ENCODE measurements at places on chromosomes 3 and 15.

DNA sequence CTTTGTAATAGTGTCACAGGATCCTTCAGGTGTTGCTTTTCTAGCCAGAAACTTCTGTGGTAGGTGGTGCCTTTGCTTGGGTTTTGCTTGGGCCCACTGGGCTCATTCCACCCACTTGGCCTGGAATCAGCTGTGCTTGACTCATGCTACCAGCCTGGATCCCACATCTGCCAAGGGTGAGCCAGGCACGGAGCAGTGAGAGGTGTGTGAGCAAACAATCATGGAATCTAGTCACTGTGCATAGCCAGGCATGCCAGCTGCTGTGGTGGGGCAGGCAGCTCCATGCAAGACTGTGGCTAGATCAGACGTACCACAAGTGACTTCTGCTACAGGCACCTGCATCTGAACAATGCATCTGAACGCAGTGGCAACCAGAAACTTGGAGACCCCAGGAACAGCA is 275.9 kb downstream of the UBE2E2 start:
- DNase-seq = no peak

GRCh38 chr15:27681038-27681437 is 418.1 kb downstream of the OCA2 start:
- DNase-seq = no peak

GRCh38 chr15:80825361-80826030 is 46.3 kb downstream of the CEMIP start:
- no peak for DNase-seq

DNA sequence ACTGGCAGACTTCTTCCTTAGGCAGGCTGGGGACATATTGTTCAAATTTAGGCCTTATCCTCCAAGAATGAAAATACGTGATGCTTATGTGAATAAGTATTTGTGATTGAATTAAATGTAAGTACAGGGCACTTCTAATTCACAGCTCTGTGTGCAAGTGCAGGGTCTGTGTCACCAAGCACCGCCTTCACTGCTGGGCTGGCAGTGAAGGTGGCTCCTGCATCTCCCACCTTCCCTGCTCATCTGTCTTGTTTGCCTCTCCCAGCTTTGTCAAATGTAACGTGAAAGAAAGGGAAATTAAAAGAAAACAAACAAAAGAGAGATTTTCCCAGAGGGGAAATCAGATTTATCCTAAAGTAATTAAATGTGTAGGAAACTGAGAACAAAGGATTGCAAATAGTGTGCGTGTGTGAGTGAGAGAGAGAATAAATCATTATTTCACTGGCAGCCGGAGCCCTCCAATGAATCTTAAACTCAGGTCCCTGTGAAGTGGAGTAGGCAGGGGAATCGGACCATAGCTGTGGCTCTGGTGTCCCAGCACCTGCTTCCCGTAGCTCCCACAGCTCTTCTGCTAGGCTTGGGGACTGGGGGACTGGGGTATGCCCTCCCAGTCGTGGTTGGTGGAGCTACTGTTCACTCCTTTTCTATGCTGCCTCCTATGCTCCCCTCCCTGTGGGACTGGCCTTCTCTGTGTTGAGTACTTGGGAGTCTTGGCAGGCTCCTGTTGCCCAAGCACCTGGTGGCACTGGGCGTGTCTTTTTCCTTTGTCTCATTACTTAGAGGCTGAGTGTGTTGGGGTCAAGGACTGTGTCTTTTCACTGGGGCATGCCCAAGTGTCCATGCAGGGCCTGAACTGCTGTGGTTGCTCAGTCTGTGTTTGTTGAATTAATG is 222.2 kb downstream of the EPHB1 start:
- no peak for DNase-seq
